ENCODE measurements at places on chromosomes 6 and 20.

DNA sequence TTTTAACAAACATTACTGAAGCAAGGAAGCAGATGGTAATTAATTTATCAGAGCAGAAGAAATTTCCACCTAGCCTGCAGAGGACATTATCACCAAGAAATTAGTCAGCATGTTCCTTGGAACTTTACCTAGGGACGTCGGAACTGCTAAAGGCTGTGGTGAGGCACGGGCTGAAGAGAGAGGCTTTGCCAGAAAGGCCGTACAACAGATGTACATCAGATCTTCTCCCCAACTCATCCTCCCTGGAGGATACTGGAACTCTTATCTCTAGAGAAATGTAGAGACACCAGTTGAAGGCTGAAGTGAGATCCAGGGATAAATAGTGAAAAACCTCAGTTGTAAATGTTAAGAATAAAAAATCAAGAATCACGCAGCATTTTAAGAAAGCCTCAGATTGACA, 257.1 kb downstream of the SAMD5 start:
- DNase-seq, result no peak

DNA sequence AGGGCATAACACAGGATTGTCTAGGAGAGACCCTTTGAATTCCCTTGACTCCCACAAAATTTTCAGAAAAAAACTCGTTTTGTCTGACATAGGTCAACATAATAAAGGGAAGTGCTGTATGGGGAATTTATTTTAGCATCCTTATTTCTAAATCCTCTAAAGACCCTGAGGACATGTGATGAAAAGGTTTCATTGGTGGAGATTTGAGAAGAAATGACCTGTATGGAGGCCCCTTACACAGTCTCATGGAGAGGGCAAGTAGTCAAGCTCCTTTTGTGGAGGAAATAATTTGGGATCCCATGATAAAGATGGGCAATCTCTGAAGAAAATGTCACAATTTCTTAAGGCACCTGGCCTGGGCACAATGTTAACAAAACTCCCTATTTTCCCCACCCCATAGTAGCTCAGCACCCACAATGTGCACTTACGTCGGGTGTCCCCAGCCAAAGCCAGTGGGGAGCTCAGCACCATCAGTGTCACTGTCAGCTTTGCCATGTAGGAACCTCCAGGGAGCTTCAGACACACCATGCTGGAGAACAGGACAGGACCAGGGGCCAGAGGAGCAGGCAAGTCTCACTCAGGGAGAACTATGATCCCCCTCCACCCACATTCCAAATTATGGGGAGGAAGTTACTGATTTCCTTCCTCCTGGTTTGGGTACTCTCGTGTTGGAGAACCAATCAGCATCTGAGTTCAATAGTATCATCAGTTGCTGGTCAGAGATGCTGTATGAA, at the start of gene HLA-DRB5:
HLA-DRB5 (minus strand) TSS at position 591 of the 734 bp plus-strand sequence; CDS start at position 528, 63 bp downstream.
- DNase-seq, result no peak

DNA sequence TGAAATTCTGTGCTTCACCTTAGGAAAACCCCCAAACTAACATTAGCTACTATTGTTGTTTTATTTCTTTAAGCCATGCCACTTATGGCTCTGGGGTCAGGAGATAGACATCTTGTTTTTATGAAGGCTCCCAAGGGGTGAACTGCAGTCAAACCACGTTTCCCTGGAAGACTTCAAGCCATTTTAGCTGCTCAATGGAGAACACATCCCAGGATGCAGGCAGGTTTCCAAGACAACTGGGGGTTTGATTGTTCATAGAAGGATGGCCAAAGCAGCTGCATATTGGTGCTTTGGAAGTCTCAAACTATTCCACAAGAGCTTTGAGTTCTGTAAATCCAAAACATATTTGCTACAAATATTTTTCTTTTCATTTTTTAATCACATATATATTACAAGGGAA, 818.0 kb downstream of the MAFB start:
- no peak for DNase-seq

DNA sequence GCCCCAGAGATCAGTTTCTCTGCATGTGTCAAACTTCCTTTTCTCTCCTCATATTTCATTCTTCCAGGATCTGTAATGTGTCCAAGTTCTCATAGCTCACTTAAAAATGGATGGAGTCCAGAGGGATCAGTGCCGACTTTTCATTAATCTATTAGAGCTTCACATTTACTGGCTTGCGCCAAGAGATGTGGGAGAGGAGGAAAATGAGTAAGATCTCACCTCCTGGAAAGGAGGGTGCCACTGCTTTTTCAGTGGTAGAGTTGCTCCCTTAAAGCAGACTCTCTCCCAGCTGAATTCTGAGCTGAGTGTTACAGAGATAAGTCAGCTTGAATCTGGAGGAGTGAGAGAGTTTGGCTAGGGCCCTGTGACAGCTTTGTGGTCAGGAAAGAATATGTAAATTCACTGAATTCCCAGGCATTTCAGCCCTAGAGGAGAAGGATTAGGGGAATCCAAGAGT, 175.9 kb downstream of the SOX4 start:
- no peak for DNase-seq

- DNase-seq, result no peak
These were observed 38.4 kb upstream of the HLA-G start for GRCh38 chr6:29789176-29789575.

GRCh38 chr6:19721766-19722377, 115.3 kb upstream of the ID4 start:
- DNase-seq, result no peak

GRCh38 chr6:71887744-71888230, 1.4 kb downstream of the RIMS1 start:
- DNase-seq, result no peak

GRCh38 chr6:138691595-138692057, 81.9 kb upstream of the CCDC28A start:
- DNase-seq, result no peak

DNA sequence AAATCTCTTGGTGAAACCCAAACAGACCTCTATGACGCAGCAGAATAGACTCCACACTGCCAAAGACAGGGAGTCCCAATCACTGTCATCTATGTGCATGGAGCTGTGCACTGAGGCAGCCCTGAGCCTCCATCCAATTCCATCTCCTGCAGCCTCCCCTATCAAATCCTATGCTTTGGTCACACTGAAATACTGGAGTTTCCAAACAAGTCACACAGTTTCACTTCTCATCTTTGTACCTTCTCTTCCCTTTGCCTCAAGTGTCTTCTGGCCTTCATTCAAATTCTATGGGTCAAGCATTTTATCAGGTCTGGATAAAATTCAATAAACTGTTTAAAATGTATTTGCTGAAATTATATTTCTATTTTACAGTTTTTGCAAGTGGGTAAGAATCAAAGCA, 38.5 kb downstream of the FBXL4 start:
- no peak for DNase-seq

DNA sequence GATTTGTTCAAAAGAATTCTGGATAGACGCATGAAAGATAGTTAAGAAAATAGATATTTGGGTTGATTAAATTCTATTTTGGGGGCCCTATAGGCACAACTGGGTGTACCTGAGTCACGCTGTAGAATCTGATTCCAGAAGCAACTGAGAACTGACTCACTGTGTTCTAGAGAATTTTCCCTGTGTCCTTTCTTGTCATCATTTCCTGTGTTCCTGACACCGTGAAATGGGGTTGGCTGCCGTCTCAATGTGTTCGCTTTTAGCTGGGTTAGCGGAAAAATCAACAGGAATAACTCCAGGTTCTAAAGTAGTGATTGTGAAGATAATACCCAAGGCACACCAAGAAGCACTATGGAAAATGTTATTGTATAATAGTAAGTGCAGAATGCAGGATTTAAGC, 5.0 kb downstream of the GCNT2 start:
- DNase-seq, result no peak

DNA sequence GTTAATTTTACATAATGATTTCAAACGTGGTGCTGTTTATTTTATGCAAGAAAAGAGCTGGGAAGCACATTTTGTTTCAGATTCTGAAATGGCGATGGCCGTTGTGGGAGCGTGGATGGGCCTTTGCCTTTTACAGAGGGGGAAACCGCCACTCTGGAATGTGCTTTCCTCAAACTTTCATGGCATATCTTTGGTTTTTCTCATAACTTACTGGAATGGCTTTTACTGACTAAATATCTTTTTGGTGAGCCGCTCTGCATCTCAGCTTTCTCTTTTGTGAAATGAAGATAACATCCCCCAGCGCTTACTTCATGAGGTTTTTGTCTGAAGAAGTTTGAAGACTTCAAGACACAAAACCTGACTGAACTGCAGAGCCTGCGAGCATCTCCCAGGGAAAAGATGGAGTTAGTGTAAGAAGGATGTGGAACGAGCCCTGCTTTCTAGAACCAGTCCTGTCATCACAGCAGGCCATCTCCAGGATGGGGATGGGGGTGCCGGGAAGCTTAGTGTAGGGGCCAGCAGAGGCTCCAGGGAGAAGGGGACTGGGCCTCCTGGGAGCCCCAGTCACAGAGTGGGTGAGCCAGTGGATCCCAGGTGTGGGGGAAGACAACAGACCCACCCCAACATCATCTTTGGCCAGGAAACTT, 61.8 kb upstream of the TIAM2 start:
- no peak for DNase-seq

GRCh38 chr6:157285422-157285779, 37.9 kb downstream of the TMEM242 start:
- peak; percentile 2 for DNase-seq

GRCh38 chr6:1391800-1392309, 2.5 kb downstream of the FOXF2 start:
- DNase-seq, result no peak

GRCh38 chr6:166957805-166958076, 1.4 kb upstream of the RNASET2 start:
- DNase-seq, result no peak

DNA sequence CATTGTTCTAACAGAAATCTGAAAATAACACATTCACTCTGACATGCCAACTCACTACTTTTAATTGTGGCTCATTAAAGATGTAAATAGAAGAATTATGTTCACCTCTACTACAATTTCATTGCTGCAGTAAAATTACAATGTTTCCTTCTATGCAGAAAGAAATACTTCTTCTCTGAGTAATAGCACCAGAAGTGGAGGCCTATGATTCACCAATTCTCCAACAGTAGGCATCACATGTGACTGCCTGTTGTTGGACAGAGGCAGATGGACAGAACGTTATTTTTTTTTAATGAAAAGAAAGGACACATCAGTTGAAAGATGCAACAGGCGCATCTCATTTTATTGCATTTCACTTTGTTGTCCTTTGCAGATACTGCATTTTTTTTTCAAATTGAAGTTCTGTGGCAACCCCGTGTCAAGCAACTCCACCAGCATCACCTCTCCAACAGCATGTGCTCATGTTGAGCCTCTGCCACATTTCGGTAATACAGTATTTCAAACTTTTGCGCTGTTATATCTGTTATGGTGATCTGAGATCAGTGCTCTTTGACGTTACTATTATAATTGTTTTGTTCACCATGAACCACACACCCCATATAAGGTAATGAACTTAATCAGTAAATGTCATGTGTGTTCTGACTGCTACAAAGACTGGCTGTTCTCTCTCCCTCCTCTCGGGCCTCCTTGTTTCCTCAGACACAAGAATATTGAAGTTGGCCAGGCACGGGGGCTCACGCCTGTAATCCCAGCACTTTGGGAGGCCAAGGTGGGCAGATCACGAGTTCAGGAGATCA, 121.4 kb downstream of the ATXN1 start:
- DNase-seq, result no peak

- no peak for DNase-seq
These were observed 616.7 kb upstream of the EPHA7 start for GRCh38 chr6:94036024-94036423.

- DNase-seq, result no peak
These were observed 584 bp downstream of the PTK7 start for GRCh38 chr6:43076464-43077332.

- no peak for DNase-seq
These were observed 38.2 kb upstream of the LAMP5 start for GRCh38 chr20:9476174-9476573.

- DNase-seq, result no peak
These were observed 9.0 kb upstream of the CCN6 start for GRCh38 chr6:112044856-112045255.

Data from left colon (tissue), 2 donors.